B cell (primary cell): ENCODE measurements at places on chromosomes 11 and 22. TPM values are rescaled to one million over a fixed set of nuclear protein-coding genes. Genes with fewer than 3 reads are reported as not detected.
A peak's percentile ranks its signal among the peaks of the same experiment; 100 is the strongest.

DNA sequence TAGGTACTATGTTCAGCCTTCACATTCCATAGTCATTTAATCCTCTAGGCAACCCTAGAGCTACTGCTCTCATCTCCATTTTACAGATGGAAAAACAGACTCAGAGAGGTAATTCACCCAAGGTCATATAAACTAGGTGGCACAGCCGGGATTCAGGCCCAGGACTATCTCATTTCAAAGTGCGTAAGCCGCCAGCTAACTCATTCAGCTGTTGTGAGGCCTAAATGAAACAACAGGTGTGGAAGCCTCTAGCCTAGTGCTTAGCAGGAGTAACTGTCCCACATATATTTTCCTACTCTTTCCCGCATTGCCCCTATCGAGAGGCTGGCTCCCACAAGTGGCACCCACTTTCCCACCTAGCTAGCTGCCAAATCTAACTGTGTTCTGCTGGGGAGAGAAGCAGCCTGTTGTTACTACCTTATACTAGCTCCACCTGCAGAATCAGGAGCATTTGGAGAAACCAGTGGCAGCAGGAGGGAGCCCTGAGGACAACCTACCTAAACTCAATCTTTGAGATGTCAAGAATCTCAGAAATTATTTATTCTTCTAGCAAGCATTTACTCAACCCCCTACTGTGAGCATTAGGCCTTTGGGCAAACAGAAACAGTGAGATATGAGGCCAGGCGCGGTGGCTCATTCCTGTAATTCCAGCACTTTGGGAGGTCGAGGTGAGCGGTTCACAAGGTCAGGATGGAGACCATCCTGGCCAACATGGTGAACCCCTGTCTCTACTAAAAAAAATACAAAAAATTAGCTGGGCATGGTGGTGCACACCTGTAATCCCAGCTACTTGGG, 20.9 kb downstream of the PRG3 start:
- H3K4me3 ChIP-seq, result no peak overlapping the region
- H3K27me3 ChIP-seq, result peaks cover 2% of the 10 kb centered on the region
- no peaks in the 10 kb centered on the region for H3K4me1 ChIP-seq
- H3K27ac ChIP-seq, result no peak overlapping the region
- H3K36me3 ChIP-seq, result no peaks in the 10 kb centered on the region
- no peak for DNase-seq

- no peak overlapping the region for H3K27ac ChIP-seq
- no peak overlapping the region for H3K4me3 ChIP-seq
- H3K27me3 ChIP-seq, result no peaks in the 10 kb centered on the region
- H3K4me1 ChIP-seq, result no peaks in the 10 kb centered on the region
- no peak for DNase-seq
These were observed 95.4 kb upstream of the TIMP3 start for GRCh38 chr22:32706149-32706548.

- H3K27ac ChIP-seq, result no peak overlapping the region
- H3K4me3 ChIP-seq, result no peak overlapping the region
- H3K36me3 ChIP-seq, result no peaks in the 10 kb centered on the region
- no peaks in the 10 kb centered on the region for H3K27me3 ChIP-seq
These were observed 193.0 kb upstream of the SNX19 start for GRCh38 chr11:131109257-131109656.

GRCh38 chr22:44887941-44888366, 121.9 kb downstream of the PHF21B start:
- no peaks in the 10 kb centered on the region for H3K27me3 ChIP-seq
- no peaks in the 10 kb centered on the region for H3K36me3 ChIP-seq
- H3K4me3 ChIP-seq, result no peak overlapping the region
- no peak overlapping the region for H3K27ac ChIP-seq
- H3K4me1 ChIP-seq, result no peaks in the 10 kb centered on the region
- no peak for DNase-seq

- no peak overlapping the region for H3K27ac ChIP-seq
- DNase-seq, result no peak
- H3K4me1 ChIP-seq, result no peaks in the 10 kb centered on the region
- no peaks in the 10 kb centered on the region for H3K27me3 ChIP-seq
These were observed 116.5 kb upstream of the MTNR1B start for GRCh38 chr11:92852946-92853345.

- H3K4me3 ChIP-seq, result no peak overlapping the region
- peaks cover 14% of the 10 kb centered on the region for H3K36me3 ChIP-seq
- DNase-seq, result no peak
- no peaks in the 10 kb centered on the region for H3K27me3 ChIP-seq
These were observed 72.0 kb downstream of the FLI1 start for GRCh38 chr11:128765571-128766549.

DNA sequence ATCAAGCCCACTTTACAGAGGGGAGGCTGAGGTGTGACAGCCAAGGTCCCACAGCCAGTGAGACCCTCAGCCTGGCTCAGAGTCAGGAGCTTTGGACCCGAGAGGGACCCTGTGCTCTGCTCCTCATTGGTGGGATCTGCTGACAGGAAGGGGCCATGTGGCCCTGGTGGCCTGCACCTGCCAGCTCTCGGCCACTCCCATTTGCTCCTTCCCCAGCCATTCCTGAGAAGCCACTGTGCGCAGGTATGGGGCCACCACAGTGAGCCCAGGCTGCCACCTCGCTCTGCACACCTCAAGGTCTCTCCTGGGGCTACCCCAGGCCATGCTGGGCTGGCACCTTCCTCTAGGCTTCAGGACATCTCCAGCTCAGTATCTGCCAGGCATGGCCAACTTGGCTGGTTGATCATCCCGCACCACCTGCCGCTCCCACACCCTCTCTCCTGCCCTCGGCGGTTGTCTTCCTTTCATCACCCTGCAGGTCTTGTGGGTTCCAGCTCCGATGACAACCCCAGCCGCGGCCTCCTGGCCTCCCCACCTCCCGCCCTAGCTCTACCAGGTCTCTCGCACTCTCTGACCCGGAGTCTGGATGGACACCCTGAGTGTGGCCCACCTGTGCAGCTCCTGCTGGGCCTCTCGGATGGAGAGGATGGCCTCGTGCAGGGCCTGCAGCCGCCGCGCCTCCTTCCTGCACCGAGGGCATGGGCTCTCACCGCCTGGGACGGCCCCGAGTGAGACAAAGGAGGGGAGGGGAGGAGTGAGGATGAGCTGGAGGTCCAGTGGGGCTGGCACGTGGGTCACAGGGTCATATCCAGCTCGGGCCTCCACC, 32.2 kb upstream of the CARS1 start:
- H3K36me3 ChIP-seq, result no peaks in the 10 kb centered on the region
- no peak overlapping the region for H3K27ac ChIP-seq
- H3K27me3 ChIP-seq, result peaks cover 7% of the 10 kb centered on the region
- no peak for DNase-seq
- H3K4me1 ChIP-seq, result peaks cover 6% of the 10 kb centered on the region
- H3K4me3 ChIP-seq, result no peak overlapping the region

DNA sequence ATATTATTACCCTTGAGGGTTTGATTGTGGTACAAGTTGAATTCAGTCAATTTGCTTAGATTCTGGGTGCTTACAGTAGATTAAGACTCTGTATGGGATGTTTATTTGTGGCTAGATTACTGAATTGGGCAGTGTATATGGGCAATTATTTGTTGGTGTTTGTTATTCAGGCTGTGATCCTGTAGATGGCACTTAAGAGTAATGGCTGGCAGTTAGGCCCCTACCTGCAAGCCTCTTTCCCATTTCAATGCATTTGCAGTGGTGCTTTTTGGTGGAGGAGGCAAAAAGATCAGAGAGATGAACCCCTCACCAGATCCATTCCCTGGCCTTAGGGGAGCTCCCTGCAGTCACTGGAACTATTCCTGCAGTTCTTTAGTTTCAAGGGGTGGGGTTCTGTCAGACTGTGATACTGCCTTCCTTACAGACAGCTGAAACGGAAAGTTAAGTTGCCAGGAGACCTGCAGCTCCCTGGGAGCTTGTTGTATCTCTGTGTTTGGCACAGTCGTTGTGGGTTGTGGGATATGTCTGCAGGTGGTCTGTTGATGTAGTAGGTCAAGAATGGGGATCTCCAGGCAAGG, 199.5 kb downstream of the AASDHPPT start:
- no peak overlapping the region for H3K27ac ChIP-seq
- H3K27me3 ChIP-seq, result no peaks in the 10 kb centered on the region
- no peaks in the 10 kb centered on the region for H3K4me1 ChIP-seq
- H3K36me3 ChIP-seq, result no peaks in the 10 kb centered on the region
- no peak for DNase-seq
- no peak overlapping the region for H3K4me3 ChIP-seq

DNA sequence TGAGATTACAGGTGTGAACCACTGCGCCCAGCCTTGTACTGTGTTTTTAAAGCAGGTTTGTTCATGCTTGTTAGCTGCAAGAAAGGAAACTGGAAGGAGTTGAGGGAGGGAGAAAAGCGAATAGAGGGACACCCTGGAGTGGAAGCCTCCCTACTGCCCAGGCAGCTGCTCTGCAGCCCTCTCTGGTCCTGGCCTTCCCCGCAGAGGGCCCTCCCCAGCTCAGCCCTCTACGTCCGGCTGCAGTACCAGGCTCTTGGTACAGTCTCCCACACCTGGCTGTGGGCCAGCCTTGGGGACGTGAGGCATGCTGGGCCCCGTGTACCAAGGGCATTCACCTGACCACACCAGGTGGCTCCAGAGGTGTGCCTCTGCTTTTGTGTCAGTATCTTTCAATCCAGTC, 70.8 kb downstream of the MED15 start:
- H3K27ac ChIP-seq, result no peak overlapping the region
- no peaks in the 10 kb centered on the region for H3K4me1 ChIP-seq
- DNase-seq, result no peak
- no peaks in the 10 kb centered on the region for H3K36me3 ChIP-seq

DNA sequence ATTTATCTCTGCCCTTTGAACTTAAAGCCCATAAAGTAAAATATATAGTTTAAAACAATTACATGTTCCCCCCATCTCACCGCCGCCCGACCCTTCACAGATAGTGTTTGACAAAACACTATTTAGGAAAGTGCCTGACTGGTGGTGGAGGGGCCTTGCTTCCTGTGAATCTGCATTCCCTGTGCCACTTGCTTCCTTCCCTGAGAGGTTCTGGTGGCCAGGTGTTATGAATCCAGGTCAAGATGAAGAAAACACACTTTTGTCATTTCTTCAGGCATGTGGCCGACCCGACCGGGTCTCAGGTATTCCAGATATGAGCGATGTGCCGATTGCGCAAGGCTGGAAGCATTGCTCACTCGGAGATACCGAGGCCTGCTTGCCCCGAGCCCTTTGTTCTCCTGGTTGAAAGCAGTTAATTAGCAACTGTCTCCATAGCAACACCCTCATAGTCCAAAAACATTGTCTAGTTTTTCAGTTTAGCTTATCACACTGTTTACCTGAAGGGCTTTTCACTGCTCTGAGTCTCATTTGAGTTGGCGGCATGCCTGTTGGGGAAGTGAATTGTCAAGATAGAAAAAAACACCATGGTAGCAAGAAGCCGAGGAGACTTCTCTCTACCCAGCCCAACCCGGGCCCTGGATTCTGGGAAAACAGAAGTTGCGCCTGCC, 128.3 kb downstream of the TEAD1 start:
- no peak for DNase-seq
- no peaks in the 10 kb centered on the region for H3K36me3 ChIP-seq
- no peaks in the 10 kb centered on the region for H3K4me1 ChIP-seq
- H3K27me3 ChIP-seq, result no peaks in the 10 kb centered on the region
- H3K27ac ChIP-seq, result no peak overlapping the region

DNA sequence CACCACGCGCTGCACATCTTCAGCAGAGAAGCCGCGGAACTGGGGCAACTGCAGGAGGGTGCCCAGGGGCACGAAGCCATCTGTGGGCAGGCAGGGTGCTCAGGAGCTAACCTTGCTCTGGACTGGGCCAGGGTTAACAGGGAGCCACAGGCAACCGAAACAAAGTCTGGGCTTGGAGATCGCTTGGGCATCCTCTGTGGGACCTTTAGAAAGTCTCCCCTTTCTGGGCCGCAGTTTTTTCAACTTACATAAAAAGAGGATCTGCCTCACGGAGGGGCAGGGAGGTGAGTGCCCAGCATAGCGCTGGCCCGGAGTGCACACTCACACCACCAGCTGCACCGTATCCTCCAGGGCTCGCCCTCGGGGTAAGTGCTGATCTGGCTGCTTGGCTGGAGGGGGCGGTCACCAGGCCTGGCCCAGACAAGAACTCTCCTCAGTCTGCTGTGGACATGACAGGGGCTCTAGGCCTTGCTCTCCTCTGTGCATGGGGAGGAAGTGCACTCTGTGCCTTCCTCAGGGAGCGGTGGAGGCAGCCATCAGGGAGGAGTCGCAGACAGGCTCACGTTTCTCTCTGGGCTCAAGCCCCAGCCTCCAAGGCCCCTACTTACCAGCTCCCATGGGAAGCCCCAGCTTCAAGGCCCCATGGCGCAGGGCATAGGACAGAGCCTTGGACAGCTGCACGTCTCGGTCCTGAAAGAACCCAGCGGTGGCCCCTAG, 937 bp downstream of the TRPT1 start:
- H3K27ac ChIP-seq, result peak overlapping the region; percentile 5
- no peak for DNase-seq
- no peaks in the 10 kb centered on the region for H3K36me3 ChIP-seq
- H3K4me3 ChIP-seq, result peak overlapping the region; percentile 97

- H3K27ac ChIP-seq, result no peak overlapping the region
- H3K4me3 ChIP-seq, result no peak overlapping the region
- no peak for DNase-seq
- H3K36me3 ChIP-seq, result no peaks in the 10 kb centered on the region
- H3K4me1 ChIP-seq, result no peaks in the 10 kb centered on the region
These were observed 31.2 kb downstream of the IL18 start for GRCh38 chr11:112132737-112133136.

DNA sequence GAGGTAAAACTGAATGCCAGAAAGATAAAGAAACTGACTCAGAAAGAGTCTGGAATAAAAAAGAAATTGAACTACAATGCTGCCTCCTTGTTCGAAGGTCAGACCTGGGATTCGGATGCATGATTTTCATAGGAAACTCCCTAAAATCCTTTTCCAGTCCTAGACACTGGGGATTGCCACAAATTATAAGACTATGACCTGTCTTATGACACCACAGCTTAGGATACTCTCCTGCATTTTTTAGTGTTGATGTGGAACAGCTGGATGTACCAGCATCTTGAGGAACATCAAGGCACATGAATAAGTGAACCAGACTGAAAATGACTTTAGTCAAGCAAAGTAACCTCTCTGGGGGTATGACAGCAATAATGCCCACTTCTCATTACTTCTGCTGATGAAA, 9.0 kb downstream of the KIRREL3 start:
- H3K4me3 ChIP-seq, result no peak overlapping the region
- H3K27ac ChIP-seq, result no peak overlapping the region
- H3K4me1 ChIP-seq, result no peaks in the 10 kb centered on the region
- H3K36me3 ChIP-seq, result no peaks in the 10 kb centered on the region
- H3K27me3 ChIP-seq, result peaks cover 6% of the 10 kb centered on the region

Gene F2
- total RNA-seq, result not detected in 2 replicates

Gene SERPIND1
- total RNA-seq, result not detected in 2 replicates

Gene RFPL3
- not detected in 2 replicates for total RNA-seq

Gene MRGPRD
- not detected in 2 replicates for total RNA-seq

Gene SMC1B
- 0.07 TPM in 1 of 2 replicates, not detected in the other for total RNA-seq

Gene MRGPRE
- not detected in 2 replicates for total RNA-seq

Gene KCNJ1
- total RNA-seq, result not detected in 2 replicates

Gene FOLR1
- not detected in 2 replicates for total RNA-seq

Gene C11orf91
- not detected in 2 replicates for total RNA-seq

Gene C22orf42
- total RNA-seq, result not detected in 2 replicates

Gene DNAJB7
- not detected in 2 replicates for total RNA-seq
